Umbilical cord (tissue), 2 donors: ENCODE measurements at places on chromosomes 5 and 9.

DNA sequence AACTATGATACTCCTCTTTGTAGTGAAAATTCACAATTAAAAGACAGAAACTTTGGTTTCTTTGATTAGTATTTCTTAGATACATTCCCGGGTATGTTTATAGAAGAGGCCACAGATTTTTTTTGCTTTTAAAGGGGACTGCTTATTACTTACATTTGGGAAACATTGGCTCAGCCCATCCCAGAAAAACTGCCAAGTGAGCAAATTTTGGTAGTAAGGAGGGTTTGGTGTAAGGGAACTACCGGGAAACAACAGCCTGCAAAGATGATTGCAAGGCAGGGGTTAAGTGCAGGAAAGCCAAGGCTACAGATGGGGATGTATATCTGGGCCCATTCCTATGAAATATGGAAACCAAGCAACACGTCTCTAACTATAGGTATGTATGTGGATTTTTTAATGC lies 88.8 kb upstream of the SAP30L start:
- no peak for DNase-seq

GRCh38 chr5:67404256-67405100 lies 207.9 kb upstream of the CD180 start:
- DNase-seq = no peak

- DNase-seq = no peak
These were observed 426 bp downstream of the C7 start for GRCh38 chr5:40909723-40910122.

DNA sequence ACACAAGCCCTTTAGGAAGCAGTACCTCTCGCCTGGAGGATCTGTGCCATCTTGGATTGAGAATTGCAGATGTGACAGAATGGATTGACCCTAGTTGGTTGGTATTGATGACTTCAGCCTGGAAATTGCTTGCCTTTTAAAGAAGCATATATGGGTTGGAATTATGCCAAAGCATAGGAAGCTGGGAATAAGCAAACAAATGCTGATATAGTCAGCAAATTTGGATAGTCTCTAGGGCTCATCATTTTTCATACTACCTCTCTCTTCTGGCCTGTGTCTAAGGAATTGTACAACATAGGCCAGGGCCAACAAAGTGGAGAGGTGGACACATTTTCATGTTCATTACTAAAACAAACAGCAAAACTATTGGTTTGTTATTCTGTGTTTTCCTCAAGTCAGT lies 13.2 kb downstream of the TRIM32 start:
- no peak for DNase-seq

- DNase-seq = peak; percentile 38
These were observed 322.9 kb downstream of the TMEM38B start for GRCh38 chr9:106017198-106017740.

GRCh38 chr5:173853370-173854131 lies 34.6 kb upstream of the CPEB4 start:
- DNase-seq = no peak

DNA sequence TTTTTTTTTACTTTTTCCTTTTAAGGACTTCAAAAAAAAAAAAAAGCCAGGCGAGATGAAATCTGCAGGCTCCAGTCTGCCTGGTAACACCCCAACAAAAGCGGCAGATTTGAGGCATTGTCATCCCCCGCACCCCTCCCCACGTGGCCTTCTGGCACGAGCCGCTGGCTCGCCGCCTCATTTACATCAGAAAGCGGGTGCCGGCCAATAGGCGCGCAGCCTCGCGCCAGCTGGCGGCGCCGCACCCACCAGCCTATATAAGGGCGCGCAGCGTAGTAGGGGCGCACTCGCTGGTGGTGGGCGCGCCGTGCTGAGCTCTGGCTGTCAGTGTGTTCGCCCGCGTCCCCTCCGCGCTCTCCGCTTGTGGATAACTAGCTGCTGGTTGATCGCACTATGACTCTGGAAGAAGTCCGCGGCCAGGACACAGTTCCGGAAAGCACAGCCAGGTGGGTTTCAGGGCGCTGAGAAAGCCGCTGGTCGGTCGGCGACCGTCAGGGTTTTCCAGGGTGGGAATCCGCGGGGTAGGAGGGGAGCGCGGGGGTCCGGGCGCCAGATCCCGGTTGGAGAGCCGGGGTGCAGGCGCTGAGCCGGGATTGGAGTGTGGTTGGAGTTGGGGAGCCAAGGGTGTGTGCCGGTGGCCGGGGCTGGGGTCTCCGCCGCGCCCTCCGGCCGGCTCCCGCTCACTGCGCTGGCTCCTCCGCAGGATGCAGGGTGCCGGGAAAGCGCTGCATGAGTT lies at the start of gene GADD45G:
GADD45G (plus strand) TSS at position 284 of the 736 bp plus-strand sequence; CDS start at position 394, 110 bp downstream.
- peak; percentile 90 for DNase-seq

- no peak for DNase-seq
These were observed 31.2 kb downstream of the STC2 start for GRCh38 chr5:173296737-173297676.

GRCh38 chr5:71880536-71880935 lies 161.5 kb downstream of the CARTPT start:
- peak; percentile 97 for DNase-seq

DNA sequence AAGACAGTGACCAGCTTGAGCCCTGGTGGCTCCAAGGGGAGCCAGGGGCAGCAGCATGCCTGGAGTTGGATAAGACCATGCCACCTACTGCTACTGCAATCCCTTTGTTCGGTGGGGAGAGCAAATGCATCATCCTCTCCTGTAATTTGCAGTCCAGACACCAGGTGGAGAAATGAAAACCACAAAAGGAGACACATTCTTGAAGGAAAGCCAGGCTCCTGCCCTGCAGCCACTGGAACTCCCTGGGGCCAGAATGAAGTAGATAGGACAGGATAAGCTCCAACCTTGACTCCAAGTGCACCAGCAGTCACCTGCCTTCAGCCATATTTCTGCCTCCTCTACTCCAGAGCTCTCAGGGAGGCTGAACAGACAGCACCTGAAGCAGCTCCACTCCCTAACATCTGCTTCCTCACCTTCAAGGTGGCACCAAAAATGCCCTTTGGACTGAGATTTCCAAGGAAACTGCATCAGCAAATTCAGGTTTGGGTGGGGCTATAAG lies 65.1 kb upstream of the IQGAP2 start:
- peak; percentile 55 for DNase-seq

DNA sequence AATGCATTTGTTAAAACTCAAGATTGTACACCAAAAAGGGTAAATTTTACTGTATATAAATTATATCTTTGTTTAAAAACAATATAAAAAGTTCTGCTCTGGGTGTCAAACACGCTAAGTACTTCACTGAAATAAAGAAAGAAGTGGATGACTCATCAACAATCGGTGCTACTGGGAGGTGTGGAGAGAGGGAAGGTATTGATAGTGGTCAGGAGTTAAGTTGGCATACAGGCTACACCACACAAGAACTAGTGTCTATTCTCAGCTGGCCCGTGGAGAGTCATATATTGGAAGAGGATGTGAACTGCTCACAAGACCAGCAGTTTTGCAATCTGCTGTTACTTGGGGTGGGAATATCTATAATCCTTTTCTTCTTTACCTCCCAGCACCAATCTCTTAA lies 145.7 kb upstream of the TRPC7 start:
- DNase-seq = no peak

- no peak for DNase-seq
These were observed 595.0 kb upstream of the ZNF608 start for GRCh38 chr5:125341436-125341835.

GRCh38 chr9:133771486-133772482 lies 33.6 kb upstream of the SARDH start:
- no peak for DNase-seq

DNA sequence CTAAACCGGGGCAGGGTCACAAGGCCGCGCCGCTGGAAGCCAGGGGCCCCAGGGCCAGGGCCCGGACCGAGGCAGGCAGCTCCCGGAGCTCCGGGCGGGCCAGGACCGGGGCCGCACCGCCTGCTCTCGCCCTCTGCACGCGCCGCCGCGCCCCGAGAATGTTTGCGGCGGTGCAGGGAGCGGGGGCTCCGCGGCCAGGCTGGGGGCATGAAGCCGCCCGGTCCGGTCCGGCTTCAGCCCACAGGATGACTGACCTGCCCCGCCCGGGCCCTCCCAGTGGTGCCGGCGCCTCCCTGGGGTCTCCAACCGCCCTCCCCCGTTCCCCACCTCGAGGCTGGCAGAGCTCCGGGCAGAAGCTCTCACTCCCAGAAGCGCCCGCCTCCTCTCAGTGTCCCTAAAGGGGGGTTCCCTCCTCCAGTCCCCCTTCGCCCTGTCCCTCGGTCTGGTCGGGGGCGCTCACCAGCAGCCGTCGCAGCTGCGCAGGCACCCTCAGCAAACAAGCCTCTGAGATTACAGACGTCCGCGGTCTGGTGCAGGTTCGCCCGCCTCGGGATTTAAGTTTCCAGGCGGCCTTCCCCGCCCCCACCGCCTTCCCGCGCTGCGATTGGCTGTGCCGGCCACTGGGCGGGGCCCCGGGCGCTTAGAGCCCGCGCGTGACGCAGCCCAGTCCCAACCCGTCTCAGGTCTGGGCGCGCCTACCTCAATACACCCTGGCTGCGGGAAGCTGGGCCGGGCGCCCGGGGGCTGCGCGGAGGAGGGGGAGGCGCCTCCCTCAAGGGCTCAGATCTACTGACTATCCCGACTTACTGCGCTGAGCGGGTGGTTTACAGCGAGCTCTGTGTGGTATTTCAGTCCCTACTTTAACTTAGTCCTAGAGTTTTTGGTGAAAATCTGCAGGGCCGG lies at the start of gene CTSV:
CTSV (minus strand) TSS at position 532 of the 903 bp plus-strand sequence. CDS start 1,099 bp downstream, outside the sequence.
- DNase-seq = peak; percentile 93

- DNase-seq = no peak
These were observed 568.8 kb downstream of the PSAT1 start for GRCh38 chr9:78865737-78866136.

DNA sequence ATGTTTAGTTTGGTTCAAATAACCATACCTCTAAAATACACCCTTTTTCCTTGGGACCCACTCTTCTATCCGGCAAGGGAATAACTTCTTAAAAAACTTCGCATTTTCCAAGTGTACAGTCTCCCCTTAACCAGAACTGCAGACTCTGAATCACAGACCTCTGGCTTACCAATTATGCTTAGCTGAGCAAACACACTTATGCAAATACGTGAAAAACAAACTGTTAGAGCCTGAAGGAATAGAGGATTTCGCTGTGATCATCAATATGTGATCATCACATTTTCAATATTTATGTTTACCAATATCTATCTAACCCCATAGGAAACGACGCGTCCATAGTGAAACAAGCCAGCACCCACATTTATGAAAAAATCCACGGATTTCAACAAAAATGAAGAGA lies 1.3 kb downstream of the LPAR1 start:
- DNase-seq = peak; percentile 35

DNA sequence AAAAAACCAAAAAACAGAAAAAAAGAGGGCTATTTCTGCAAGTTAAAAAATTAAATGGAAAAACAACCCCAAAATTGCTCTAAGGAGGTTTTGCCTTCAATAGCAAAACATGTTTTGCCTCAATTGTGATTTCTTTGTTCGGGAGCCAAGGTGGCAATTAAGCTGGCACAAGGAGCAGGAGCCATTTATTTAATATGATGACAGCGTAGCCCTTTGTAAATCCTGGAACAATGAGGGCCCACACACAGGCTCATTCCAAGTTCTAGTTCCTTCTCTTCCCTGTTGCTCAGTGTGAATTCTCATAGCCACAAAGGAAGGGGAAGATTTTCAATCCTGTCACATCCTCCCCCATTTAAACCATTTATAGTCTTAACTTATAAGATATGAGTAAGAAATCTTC lies 353.2 kb downstream of the PDE4D start:
- no peak for DNase-seq

- DNase-seq = no peak
These were observed 141.9 kb downstream of the SPATA31D1 start for GRCh38 chr9:82130331-82131042.

DNA sequence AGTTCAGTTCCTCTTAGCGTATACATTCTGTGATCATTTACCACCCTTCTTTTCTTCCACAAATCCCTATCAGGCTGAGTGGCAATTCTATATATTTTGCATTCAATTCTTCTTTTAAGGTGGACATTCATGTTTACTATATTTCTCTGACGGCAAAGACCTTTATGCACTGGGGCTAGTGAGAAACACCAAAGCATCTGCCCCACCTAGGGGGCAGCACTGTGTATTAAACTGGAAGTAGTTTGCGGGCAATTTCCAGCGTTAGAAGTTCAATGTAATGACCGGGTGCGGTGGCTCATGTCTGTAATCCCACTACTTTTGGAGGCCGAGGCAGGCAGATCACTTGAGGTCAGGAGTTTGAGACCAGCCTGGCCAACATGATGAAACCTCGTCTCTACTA lies 27.9 kb upstream of the FBXL7 start:
- DNase-seq = no peak

DNA sequence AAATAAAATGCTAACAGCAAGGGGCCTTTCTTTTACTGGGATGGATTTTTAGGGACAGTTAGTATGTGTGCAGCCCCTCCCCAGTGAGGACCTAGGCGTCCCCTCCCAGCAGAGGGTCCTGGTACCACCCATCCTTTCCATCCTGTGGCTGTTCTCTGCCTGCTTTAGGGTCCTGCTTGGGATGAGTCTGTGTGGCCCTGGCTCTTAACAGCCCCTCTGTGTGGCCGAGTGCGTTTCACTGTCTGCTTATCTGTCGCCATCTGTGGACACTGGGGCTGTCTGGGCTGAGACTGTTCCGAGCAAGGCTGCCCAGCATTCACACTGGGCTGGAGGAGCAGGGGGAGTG lies 17.0 kb downstream of the WNK2 start:
- no peak for DNase-seq

GRCh38 chr5:81121836-81122630 lies 111.1 kb upstream of the CKMT2 start:
- DNase-seq = no peak

DNA sequence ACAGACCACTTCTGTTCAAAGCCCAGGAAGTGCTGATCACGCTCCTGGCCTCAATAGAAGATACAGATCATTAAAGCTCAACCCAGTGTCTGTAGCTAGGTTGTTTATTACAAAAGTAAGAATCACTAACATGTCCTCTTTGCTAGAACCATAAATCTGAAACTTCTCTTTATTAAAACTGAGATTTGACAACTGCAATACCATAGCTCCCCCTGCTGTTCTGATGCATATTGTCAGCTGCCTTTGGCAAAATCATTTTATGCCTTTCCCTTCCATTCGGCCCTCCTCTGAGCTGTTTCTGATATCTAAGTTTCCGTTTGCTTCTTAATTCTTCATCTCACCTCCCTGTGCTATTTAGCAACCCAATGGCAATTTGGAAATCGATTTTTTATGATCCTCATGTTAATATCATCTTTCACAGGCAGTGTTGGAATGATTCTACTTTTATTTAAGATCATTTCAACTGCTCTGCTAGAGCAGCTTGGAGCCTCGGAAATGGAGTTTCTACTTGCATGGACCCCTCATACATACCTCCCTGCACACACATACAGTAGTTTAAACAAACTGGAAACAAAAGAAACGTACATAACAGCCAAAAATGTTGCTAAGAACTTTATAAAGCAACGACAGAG lies 998.8 kb downstream of the MAT2B start:
- peak; percentile 76 for DNase-seq

- no peak for DNase-seq
These were observed 143.7 kb downstream of the FSTL4 start for GRCh38 chr5:133468596-133468995.
